CD4-positive, alpha-beta T cell treated with Interleukin-17A for 4 hours (primary cell): ENCODE measurements at places on chromosomes 16 and 17.

DNA sequence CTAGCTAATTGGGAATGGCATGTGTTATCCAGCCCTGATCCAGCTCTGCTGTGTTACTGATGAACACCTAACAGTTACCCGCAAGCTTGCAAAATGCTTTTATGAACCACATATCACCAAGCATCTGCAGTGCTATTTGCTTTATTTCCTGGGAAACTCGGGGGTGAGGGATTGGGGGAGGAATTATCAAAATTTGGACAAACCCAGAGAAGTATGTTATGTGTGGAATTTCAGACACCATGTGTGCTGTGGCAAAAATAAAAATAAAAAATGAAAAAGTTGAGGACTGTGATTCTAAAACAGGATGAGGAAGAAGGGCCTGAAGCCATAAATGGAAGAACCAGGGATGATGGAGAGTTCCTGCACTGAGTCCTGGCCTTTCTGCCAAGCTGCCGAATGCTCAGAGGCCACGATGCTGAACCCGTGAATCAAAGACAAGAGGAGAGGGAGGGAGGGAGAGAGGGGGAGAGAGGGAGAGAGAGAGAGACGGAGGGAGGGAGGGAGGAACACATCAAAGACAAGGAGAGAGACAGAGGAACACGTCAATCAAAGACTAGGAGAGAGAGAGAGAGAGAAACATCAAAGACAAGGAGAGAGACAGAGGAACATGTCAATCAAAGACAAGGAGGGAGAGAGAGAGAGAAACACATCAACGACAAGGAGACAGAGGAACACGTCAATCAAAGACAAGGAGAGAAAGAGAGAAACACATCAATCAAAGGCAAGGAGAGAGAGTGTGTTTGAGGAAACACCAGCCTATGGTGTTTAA, 89.8 kb downstream of the MRM3 start:
- DNase-seq = no peak

DNA sequence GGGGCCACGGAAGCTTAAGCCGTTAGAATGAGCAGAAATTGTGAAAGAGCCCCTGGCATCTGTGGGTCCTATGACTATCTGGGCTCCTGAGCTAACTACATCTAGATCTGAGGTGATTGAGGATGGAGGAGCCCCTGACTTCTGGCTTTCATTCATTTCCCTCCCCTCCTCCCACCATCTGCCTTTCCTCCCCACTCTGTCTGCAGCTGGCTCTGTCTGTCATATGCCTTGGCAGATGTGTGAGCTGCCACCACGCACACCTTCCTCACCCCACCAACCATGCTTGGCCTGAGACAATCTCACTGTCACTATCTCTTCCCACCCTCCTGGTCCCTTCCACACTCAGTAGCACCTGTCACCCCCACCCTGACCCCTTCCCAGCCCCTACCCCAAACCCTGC, 5.1 kb downstream of the CD300E start:
- DNase-seq = no peak

DNA sequence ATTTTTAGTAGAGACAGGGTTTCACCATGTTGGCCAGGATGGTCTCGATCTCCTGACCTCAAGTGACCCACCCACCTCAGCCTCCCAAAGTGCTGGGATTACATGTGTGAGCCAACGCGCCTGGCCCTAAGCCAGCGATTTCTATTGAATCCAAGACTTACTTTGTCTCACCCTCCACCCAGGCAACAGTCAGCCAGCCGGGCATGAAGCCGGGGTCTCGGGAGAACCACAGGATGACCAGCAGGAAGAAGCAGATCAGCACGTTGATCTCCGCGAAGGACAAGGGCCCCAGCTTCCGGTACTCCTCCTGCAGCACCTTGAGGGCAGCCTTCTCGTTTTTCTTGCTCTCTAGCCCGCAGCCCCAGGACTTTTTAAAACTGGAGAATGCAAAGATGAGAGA, 17.6 kb downstream of the SLC13A5 start:
- DNase-seq = no peak

GRCh38 chr17:73278465-73279453, 17.1 kb upstream of the CPSF4L start:
- no peak for DNase-seq

DNA sequence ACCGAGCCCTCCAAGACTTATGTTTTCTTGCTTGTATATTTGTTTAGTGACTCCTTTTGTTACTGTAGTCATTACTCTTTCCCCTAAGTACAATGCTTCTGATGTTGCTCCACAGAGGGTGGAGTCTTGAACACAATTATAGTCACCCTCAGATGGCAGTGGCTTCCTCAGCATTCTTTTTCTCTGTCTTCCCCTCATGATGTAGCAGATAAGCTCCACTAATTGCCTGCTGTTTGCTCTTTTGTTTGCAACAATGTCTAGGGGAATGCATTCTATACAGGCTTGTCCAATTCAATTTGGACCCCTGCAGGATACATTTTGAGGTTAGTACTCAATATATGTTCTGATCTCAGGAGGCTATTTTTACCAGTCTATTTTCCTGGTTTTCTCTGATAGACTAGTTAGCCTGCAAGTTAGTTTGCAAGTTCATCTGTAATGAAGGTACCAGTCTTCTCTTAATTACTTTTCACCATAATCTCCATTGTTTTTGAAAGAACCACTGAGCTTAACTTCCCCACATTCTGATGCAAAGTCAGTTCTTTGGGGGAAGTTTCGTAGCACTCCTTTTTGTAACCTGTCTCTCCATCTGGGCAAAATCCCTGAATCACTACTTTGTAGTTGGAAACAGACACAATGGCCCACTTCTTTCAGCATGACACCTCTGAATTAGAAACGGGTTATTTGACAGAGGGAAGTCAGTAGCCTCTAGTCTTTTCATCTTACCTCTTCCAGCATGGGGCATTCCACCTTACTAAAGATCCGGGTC, 1509.2 kb downstream of the CDH11 start:
- no peak for DNase-seq

DNA sequence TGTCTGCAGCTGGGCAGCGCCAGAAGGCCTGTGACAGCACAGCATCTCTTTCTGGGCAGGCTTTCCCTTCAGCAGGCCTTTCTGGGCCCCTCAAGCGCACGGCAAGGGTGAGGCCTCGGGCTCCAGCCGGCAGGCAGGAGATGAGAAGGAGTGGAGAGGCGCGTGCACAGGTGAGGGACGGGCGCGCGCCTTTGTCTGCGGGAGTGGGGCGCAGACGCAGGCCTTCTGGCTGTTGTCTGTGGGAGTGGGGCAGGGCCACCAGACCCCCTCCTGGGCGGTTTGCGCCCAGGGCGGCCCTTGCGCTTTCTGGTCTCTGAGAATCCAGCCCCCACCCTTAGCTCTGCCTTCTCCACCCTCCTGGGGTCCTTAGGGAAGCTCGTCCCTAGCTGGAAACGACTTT, 6.5 kb downstream of the ZNF205 start:
- DNase-seq = no peak

GRCh38 chr17:37535906-37536305, 46.2 kb downstream of the DUSP14 start:
- no peak for DNase-seq

GRCh38 chr16:80274576-80275191, 266.1 kb upstream of the DYNLRB2 start:
- no peak for DNase-seq

DNA sequence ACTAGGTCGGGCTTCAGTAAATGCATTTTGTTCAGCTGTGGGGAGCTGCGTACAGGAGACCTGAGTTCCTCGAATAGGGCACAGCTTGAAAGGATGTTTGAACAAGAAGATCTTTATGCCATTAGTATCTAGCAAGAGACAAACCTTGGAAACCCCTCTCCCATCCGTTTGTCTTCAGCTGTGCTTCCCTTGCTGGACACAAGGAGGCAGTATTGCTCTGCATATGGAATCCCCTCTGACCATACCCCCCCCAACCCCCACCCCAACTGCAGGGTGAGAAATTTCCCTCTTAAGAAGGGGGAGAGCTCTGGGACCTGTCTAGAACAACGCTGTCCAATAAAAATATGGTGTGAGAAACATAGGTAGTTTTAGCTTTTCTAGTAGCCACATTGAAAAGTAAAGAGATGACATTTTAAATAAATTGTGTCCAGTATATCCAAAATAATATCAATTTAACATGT, 1.6 kb downstream of the MRM1 start:
- DNase-seq = peak; percentile 73

DNA sequence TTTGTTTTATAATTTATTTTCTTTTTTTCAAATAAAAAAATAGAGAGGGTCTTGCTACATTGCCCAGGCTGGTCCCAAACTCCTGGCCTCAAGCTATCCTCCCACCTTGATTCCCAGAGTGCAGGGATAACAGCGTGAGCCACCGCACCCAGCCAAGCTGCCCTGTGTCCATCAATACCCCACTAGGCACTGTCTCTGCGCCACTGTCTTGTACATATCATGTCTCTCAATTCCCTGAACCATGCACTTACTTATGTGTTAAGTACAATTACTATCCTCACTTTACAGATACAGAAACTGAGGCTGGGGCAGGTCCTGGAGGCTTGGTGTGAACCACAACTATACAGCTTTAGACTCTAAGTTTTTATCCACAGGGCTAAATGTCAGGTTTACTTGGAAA, 11.7 kb downstream of the NSMCE1 start:
- no peak for DNase-seq

DNA sequence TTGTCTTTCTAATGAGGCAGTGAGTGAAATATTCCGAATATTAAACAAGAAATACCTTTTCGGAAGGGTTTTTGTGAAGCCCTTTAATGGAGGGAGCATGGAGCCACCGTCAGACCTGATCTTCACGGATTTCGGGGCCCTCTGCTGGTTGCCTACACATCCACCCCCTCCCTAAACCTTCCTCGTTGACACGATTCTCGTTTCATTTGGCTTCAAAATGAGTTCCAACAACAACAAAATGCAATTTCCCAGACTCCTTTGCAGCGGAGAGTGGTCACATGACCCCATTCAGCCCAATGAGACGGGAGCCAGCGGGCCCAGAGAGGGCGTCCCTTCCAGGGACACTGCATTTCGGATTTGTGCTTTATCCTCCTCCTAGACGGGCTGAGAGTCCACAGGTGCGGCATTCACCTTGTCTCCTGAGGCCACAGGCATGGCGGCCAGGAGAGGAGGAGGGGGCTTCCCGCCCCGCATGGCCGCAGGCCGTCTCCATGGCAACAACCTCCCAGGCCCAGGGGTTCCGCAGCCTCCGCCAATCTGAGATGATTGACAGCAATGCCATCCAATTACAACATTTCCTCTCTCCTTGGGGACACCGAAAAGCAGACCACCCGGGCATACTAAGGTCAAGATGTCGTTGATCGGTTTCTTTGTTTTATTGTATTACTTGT, 259.8 kb downstream of the C16orf95 start:
- no peak for DNase-seq

DNA sequence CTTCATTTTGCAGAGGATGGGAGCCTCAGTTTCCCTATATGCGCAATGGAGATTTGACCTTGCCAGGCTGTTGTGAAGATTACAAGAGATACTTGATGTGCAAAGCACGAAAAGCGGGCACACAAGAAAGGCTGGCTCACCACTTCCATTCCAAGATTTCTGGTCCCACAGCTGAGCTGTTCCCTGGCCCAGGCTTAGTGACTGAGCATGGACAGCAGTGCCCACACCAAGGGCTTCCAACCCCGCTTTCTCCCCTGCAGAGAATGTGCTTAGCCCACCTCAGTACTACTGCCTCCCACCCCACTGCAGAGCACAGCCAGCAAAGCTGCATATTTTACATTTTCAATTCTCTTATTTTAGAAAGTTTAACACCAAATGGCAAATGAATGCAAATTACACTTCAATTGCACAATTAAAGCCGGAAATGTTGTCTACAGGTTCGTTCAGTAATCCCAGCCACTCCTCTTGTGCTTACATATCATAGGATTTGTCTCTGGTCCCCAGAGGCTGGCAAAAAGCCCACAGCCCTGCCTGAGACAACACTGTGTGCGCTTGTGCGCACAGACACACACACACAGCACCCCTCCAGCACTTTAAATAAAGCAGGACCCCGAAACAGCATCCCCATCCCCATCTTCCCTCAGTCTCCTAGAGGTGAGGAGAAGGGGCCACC, 51.8 kb downstream of the VAC14 start:
- no peak for DNase-seq

DNA sequence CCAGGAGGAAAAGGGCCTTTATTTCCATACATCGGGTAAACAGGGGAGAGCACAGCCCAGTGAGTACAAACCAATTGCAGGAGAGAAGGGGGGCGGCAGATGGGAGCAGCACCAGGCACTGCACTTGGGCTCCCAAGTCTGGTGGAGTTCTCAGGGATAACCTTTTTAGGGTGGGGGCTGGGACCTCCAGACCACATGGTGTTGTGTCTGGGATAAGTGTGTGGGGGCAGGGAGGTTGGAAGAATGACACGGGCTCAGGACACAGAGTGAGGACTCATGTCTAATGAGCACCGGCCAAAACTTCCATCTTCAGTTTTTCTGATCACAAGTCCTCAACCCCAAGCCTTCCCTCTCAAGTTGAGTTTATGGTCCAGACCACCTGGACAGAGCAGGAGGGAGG, 30.6 kb downstream of the PIPOX start:
- DNase-seq = no peak

DNA sequence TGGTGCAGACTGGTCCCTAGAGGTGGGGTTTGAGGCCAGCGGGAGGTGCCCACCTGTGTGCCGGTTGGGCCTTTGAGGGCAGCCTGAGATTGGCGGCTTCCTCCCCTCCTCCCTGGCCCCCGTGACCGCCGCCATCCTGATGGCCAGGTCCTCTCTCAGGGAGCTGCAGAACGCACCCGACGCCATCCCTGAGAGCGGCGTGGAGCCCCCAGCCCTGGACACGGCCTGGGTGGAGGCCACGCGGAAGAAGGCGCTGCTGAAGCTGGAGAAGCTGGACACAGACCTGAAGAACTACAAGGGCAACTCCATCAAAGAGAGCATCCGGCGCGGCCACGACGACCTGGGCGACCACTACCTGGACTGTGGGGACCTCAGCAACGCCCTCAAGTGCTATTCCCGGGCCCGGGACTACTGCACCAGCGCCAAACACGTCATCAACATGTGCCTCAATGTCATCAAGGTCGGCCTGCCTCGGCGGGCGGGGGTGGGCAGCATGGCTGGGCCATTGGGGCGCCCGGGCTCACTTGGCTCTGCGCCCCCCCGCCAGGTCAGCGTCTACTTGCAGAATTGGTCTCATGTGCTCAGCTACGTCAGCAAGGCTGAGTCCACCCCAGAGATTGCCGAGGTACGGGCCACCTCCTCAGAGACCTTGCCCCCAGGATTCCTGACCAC, 2.8 kb downstream of the GPS1 start:
- DNase-seq = peak; percentile 1

DNA sequence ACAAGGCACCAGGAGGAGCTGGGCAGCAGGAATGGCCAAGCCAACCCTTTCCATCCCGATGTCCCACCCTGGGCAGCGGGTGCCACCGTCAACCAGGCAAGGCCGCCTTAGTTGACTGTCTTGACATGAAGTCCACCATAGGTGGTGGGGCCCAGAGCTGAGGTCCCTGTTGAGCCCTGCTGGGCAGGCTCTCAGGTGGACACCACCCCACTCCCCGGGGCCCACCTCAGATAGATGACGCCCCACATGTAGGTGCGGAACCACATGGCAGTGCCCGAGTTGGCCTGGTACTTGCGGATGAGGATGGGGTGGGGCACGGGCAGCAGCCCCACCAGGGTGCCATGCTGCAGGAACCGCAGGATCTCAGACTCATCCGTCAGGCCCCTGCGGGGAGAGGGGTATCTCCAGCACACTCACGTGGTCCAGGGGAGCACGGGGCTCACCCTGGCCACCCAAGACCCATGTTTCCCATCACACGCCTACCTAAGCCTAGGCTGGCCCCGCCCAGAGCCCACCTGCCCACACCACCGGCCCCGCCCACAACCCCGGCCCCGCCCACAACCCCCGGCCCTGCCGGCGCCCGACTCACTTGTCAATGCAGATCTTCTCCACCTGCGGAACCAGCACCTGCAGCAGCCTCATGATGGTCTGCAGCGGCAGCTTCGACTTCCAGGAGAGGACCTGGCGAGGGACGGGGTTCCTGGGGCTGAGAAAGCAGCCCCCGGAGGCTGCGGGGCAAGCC, 16.2 kb downstream of the OTOP3 start:
- DNase-seq = no peak
